Adrenal gland (tissue), 19 donors: ENCODE measurements at places on chromosomes 3 and 15. TPM values are rescaled to one million over a fixed set of nuclear protein-coding genes. Genes with fewer than 3 reads are reported as not detected.

HCN4 gene
- polyA plus RNA-seq: 0.20 TPM

ASB14 gene
- not detected for polyA plus RNA-seq

CATSPER2 gene
- 2.3 TPM for polyA plus RNA-seq

ITIH1 gene
- 0.60 TPM for polyA plus RNA-seq

ST3GAL6 gene
- 24.9 TPM for polyA plus RNA-seq

PODXL2 gene
- polyA plus RNA-seq: 17.0 TPM

BHLHE40 gene
- 19.1 TPM for polyA plus RNA-seq

HCLS1 gene
- 39.9 TPM for polyA plus RNA-seq

DGKG gene
- 40.3 TPM for polyA plus RNA-seq

MSL2 gene
- polyA plus RNA-seq: 4.0 TPM

DISP2 gene
- polyA plus RNA-seq: 1.8 TPM

CHRNA7 gene
- 2.2 TPM for polyA plus RNA-seq

FANCD2OS gene
- polyA plus RNA-seq: not detected

TMEM44 gene
- 20.4 TPM for polyA plus RNA-seq

DNA sequence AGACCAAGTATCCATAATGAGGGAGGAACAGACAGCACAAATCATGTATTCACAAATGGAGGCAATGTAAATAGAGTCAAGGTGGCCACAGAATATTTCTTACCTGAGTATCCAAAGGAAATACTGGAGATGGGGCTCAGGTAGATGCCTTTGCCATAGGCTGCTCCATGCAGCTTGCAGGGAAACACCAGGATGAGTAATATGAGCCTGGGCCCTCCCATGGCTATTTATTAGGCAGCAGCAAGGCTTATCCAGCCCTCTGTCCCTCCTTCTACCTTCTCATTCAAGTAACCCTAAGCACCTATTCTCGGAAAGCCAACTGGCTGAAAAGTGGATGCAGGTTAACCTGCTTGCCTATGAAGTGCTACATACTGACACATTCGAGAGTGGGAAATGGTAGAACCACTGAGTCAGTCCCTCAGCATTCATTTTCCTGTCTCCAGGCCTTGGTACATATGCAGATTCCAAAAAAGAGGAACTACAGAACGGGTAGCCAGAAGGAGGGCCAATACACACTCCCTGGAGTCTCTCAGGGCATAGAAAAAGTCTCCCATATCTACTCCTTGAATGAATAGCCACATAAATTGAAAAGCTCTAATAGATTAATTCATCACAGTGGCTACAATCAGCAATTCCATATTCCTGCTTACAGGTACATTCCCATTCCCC, 18.3 kb upstream of the PKM start:
- no peak for DNase-seq

- DNase-seq: no peak
These were observed 52.4 kb upstream of the SI start for GRCh38 chr3:165130708-165131107.

DNA sequence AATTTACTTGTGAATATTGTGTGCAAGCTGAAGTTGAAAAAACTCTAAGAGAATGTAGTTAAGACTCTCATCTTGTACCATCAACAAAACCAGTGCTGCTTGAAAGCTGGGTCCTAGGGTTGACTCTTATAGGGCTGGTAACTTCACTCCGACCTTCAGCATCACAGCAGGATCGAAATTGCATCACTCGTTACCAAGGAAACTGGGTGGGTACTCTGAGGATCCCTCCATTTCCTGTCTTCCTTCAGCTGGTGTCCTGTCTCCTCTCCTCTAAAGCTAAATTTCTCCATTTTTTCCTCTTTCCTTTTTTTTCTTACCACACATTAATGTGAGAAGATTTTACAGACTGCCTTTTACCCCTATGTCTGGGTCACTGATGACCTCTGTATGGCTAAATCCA, 3.0 kb upstream of the APH1B start:
- no peak for DNase-seq

- no peak for DNase-seq
These were observed 822.4 kb downstream of the VGLL3 start for GRCh38 chr3:86168512-86168911.

DNA sequence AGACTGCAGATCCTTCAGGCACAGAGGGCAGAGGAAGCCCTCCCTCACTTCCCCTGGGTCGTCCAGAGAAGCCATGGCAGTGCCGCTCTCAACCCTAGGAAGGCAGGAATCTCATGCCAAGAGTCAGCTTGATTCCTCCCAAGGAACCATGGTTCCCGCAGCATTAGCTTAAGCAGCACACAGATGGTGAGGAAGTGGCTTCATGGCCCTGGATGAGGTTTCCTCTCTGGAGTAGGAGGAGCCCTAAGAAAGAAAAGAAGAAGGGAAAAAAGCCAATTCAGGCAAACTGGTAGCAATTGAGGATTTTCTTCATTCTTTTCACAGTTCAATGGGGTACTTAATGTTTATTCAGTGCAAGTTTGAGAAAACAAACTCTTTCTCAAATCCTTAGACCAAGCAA, 2.9 kb downstream of the RBSN start:
- DNase-seq: no peak

GRCh38 chr15:28899061-28899738, 13.4 kb downstream of the APBA2 start:
- no peak for DNase-seq

GRCh38 chr3:51789437-51789836, 10.4 kb upstream of the IQCF6 start:
- no peak for DNase-seq

DNA sequence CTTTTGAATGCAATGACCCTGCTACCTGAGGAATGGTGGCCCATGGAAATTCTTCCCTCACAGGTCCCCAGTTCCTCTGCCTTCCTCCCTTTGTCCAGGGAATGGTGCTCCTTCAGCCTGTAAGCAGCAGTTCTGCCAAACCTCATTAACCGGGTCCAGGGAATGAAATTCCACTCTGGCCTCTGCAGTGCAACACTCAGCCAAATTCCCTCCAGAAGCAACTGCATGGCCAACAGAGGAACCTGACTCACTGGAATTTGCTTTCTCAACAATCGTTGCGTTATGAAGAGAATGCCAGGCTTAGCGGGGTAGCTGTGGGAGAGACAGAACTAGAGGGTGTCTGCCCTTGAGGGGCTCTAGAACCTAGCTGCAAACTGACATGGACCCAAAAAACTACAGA, 449.4 kb upstream of the PROK2 start:
- DNase-seq: no peak

DNA sequence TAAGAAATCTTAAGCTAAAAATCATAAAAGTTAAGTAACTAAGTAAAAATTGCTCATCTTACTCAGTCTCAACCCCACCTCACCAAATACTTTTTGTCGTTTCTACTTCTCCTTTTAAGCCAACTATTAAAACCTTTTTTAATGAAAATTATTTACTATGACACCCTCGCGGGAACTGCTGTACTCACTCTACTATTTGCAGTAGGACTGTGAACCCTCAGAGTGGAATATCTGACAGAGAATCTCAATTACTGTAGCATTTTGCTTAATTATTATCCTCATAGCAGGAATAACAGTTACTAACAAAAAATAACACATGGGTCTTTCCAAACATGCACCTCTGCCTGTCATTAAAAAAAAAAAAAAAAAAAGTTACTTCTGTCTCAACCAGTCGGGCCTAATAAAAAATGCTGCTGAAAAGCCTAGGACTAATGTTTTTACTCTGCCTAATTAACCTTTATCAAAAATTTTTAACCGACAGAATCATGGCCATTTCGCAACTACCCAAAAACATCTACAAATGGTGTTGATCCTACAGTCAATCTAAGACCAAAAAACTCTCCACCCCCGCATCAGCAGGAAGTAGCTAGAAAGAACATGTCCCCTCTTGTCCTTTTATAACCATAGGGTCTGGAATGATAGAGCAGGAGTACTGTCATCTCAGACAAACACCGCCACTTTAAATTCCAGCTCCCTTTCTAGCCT, 10.2 kb downstream of the ALDH1L1 start:
- no peak for DNase-seq

DNA sequence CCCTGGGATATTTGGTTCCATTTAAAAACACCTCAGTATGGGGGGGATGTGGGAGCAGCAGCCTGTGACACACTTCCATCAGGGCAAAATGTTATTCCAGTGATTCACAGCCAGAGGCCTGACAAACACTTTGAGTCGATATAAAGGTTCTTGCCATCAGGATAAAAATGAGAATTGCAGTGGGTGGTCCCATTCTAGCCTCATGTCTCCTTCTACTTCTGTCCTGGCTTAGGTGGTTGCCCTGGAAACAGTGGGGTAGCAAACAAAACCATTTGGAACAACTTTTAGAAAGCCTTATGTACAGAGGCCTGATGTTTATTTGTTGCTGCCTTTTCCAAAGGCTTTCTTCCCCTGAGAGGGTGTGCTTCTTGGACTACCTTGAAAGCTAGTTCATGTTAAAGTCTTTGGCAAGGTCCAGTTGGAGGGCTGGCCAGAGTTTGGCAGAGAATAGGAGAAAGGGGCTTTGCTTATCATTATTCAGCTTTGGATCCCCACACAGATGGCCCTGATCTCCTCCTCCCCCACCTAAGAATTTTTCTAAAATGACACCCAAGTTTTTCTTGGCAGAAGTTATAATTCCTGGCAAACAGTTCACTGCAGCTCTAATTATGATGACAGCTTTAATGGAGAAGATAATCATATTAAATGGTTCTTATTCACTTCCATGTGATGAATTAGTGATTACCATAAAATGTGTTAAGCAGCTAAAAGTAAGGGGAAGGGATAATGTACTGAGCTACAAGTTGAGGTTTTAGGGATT, 84.2 kb upstream of the ZNF280D start:
- no peak for DNase-seq

- peak; percentile 45 for DNase-seq
These were observed 59.1 kb downstream of the CORO2B start for GRCh38 chr15:68637767-68638404.

DNA sequence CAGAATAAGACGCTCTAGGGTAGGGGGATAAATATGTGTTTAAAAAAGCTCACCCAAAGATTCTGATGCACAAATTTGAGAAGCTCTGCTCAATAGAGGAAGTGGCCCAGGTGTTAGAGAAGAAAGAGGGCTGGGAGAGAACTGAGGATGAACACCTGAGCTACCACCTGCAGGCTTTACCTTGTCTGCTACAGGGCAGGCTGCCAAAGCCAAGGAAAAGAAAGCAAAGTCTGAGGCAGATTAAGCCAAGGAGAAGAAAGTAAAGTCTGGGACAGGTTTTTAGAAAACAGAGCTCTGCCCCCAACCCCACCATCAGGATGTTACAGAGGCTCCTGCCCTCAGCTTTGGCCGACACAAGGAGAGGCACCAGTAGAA, 92.9 kb downstream of the THRB start:
- no peak for DNase-seq

DNA sequence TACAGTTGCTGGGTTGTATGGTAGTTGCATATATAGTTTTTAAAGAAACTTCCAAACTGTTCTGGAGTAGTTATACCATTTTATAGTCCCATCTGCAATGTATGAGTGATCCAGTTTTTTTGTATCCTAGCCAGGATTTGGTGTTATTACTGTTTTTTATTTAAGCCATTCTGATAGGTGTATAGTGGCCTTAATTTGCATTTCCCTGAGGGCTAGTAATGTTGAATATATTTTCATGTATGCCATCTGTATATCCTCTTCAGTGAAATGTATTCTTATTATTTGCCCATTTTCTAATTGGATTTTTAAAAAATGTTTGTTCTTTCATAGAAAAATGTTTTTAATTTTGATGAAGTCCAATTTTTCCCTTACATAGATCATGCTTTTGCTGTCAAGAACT, 29.2 kb downstream of the PXK start:
- DNase-seq: no peak

DNA sequence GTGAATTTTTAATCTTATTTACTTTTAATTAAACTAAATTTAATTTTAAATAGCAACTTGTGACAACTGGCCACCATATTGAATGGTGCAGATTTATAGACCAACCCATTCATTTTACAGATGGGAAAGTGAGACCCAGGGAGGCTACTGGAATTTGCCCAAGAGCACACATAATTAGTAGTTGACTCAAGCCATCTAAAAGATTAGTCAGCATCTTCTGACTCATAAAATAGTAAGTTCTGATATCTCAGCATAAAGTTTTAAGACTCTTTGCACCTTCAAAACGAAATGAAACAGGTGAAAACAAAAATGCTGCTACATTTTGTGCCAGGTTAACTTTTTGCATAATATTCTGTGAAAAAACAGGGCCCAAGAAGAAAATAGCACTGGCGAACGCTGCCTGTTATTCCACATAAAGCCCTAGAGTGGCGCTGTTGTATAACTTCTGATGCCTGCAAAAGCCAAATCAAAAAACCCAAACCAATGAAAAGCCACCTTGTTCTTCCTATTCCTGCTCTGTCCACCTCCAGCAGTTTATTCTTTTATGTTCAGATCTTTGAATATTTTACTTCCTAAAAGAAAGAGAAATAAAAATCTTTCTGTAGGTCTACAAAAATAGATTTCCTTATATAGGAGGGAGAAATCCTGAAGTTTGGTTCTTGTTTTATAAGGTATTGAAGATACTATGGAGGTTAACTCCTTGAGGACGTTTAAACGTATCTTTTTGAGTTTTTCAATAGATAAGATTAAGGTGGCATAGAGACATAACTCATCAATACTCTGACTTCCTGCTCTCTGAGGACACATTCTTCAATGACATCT, 62.8 kb downstream of the OTOL1 start:
- peak; percentile 28 for DNase-seq

DNA sequence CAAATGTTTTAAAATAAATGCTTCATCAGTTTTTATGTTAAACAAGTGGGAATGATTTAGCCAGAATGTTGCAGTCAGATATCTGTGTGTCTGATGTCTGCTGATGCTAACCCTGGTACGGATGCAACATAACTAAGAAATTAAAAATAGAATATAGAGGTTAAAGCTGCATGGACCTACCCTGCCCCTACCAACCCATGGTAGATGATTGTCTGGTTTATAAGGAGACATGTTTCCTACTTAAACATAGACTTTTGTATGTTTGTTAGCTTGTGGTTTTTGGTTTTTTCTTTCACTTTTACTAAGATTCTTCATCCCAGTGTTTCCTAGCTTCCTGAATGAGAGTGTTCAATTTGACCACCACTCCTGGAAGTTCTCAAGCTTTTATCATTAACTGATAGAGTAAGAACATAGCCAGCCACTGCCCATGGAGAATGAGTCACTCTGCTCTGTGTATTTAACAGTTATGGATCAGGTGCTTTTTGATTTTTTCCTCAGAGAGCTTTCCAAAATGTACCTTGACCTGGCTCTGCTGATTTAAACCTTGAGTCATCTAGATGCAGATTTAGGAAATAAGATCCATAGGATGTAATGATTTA, 70.7 kb upstream of the VEPH1 start:
- no peak for DNase-seq

DNA sequence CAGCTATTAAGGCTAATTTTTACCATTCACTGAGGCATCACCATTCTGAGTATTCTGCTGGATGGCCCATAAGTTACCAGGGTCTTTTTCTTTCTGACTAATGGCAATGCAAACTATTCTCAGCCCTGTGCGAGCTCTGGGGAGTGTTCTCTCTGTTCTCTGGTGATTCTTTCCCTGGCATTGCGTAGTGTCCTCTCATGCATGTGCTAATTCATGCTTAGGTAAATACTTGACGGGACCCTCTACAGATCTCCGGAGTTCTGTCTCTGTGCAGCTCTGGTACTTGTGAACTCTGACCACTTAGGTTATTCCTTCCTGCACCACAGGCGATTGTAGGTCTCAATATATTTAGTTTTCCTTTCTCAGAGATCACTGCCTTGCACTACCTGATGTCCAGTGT, 34.8 kb downstream of the UBE2E1 start:
- no peak for DNase-seq

- DNase-seq: no peak
These were observed 126.0 kb upstream of the ANKRD28 start for GRCh38 chr3:15923640-15924405.

GRCh38 chr3:11335056-11335608, 62.9 kb downstream of the ATG7 start:
- peak; percentile 34 for DNase-seq

GRCh38 chr3:35224565-35225295, 414.6 kb upstream of the ARPP21 start:
- no peak for DNase-seq

GRCh38 chr15:35622641-35623340, 76.8 kb upstream of the DPH6 start:
- DNase-seq: no peak
